SJCRH30 (cell line): ENCODE measurements at places on chromosomes 6 and 20.

DNA sequence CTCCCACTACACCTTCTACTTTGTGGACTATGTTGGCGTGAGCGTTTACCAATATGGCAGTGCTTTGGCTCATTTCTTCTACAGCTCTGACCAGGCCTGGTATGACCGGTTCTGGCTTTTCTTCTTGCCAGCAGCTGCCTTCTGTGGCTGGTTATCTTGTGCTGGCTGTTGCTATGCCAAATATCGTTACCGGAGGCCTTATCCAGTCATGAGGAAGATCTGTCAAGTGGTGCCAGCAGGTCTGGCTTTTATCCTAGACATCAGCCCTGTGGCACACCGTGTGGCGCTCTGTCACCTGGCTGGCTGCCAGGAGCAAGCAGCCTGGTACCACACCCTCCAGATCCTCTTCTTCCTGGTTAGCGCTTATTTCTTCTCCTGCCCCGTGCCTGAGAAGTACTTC, 16.5 kb upstream of the EFHC1 start:
- no peak for DNase-seq

DNA sequence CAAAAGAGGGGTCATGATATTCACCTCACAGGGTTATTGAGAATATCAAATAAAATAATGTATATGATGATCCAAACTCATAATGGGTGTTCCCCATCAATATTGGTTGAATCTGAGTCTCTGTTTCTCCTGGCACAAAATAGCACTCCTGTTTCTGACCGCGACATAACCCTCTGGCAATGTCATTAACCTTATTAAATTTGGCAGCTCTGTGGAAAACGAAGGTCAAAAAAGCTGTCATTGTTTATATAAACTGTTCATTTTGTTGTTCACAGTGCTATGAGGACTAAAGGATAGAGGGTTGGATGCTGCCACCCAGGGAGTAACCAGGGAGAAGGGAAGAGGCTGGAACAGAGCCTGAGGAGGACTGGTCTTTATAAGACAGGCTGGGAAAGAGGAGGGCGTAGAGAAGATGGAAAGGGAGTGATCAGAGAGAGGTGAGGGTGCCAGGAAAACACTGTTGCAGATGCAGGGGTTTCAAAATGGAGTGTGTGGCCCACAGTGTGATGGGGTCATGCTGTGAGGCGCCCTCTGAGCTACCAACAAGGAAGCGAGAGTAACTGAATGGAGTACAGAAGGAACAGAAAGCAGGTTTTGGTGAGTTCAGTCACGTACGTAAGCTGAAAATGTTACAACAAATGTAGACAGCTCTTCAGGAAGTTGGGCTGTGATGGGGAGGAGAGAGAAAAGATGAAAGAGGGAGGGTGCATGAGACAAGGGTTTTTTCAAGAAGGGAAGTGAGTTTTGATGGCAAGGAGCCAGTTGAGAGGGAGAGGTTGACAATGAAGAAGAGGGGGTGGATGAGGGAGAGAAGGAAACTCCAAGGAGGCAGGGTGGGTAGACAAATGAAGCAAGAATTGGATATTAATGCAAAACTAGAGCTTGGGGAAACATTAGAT, 251.6 kb upstream of the TAB2 start:
- no peak for DNase-seq

DNA sequence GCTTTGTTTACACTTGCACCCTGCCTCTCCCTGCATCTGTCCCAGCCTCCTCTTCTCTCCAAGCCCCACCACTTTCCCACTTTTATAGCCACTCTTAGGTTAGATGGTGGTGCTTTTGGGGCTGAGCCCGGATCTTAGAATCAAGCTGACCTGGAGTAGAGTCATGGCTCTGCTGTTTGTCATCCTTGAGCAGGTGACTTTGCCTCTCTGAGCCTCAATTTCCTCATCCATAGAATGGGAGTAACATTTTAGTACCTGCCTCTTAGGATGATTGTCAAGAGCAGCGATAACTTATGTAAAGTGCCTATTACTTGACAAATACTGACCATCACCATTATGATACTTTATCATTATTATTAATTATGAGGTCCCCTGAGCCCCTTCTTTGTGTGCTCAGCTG, 48.2 kb downstream of the CPNE5 start:
- DNase-seq: no peak

DNA sequence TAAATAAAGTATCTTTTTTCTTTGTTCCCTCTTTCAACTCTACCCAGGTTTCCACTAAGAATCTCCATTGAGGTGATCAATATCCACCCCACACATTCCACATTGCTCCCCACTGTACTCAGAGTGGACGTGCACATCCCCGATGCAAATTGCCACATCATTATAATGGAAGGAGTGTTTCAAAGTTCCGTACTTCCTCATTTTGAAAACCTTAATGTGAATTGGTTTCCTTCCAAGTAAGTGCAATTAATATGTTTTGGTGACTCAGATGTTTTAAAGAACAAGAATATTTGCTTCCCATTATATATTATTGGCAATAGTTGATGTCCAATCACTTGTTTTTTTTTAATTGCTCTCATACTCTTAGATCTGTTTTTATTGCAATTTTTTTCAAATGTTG, 463.6 kb downstream of the HACE1 start:
- DNase-seq: no peak

- DNase-seq: no peak
Observed at GRCh38 chr20:44009679-44009992, 95.0 kb downstream of the TOX2 start.

GRCh38 chr20:2873747-2874041, 413 bp downstream of the PTPRA start:
- DNase-seq: peak; percentile 73

DNA sequence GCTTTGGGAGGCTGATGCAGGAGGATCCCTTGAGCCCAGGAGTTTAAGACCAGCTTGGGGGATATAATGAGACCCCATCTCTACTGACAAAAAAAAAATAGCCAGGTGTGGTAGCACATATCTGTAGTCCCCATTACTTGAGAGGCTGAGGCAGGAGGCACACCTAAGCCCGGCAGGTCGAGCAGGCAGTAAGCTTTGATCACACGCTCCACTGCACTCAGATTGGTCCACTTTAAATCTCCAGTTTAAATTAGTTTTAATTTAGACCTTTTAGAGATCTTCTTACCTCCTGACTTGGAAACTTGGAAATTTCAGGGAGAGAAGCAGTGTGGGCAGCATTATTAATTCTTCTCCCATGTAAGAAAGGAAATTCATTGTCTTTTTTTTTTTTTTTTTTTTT, 16.8 kb upstream of the PLCB4 start:
- no peak for DNase-seq

DNA sequence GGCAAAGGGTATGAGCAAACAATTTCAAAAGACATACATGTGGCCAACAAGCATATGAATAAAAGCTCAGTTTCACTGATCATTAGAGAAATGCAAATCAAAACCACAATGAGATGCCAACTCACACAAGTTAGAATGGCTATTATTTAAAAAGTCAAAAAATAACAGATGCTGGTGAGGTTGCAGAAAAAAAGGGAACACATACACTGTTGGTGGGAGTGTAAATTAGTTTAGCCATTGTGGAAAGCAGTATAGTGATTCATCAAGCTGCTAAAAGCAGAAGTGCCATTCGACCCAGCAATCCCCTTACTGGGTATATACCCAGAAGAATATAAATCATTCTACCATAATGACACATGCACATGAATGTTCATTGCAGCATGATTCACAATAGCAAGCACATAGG, 6.7 kb upstream of the KHDC1L start:
- DNase-seq: no peak

DNA sequence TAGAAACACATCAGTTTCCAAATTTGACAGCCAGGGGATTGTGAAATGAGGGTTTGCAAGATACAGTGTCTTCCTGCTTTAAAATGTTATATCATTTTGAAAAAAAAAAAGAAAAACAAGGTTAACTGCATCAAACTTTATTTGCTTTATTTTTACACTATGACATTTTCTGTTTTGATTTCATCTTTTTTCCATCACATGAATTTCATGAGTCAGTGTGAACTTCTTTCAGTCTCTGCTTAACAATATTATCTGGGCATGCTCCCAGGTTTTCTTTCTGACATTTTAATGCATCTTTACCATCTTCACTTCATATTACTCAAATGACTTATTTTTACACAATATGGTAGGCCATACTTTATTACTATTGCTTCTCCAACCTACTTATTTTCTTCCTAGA, 1.9 kb downstream of the NCOA7 start:
- DNase-seq: no peak

- DNase-seq: no peak
Observed at GRCh38 chr20:4973330-4974097, 27.8 kb downstream of the SLC23A2 start.

GRCh38 chr6:144035416-144035815, 27.4 kb upstream of the PLAGL1 start:
- no peak for DNase-seq

DNA sequence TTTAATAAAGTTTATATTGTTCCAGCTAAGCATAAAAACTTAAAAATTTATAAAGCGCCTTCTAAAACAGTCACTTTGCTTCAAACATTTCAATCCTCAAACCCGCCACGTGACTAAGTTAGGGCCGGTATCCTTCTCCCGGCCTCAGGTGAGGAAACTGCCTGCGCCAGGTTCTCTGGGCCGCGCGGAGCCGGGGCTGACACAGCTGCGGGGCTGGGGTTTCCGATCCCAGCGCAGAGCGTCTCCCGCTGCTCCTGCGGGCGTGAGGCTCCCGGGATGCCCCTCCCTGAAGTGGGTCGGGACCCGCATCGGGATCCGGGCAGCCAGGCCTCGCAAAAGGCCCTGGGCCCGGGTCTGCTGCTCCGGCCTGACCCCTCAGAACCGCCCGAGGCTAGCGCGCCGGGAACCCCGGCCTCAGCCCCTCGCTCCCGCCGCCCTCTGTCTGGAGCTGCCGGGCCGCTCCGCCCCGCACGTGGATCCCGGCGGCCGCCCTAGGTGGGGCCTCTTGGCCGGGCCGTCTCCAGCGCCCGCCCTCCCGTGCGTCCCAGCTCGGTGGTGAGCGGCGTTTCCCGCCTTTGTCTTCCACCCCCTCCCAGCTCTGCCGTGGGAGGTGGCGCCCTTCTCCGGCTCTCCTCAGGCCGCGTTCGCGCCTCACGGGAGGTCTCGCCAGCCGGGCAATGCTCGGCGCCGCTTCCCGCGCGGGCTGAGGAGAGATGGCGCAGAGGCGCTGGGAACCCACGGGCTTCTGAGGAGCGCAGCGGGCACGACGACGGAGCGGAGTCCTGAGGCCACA, 267.9 kb downstream of the DLL1 start:
- DNase-seq: no peak

DNA sequence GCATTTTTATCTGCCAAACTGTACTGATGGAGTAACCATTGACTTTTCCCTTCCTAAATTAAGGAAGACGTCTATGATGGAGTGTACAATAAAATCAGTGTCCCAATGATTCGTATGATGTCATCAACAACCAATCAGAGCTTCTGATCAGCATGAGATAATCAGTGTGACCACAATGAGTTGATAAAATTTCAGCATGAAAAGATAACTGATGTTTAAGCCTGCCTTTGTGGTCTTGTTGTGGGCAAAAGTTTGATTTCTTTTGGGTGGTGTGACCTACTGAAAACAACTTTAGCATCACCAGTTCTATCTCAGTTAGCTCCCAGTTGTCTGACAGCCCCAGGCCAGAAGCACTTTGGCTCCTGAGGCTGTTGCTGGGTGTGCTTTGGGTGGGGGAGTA, 3.3 kb downstream of the PCIF1 start:
- no peak for DNase-seq

- DNase-seq: no peak
Observed at GRCh38 chr20:45067558-45067957, 33.4 kb downstream of the KCNS1 start.

- DNase-seq: no peak
Observed at GRCh38 chr20:62696434-62696957, 12.1 kb upstream of the NTSR1 start.

- DNase-seq: no peak
Observed at GRCh38 chr20:8139899-8140298, 7.8 kb downstream of the PLCB1 start.

GRCh38 chr6:160135907-160136655, 14.5 kb downstream of the SLC22A1 start:
- DNase-seq: no peak

GRCh38 chr6:63600136-63600535, 27.9 kb downstream of the LOC128125822 start:
- no peak for DNase-seq

DNA sequence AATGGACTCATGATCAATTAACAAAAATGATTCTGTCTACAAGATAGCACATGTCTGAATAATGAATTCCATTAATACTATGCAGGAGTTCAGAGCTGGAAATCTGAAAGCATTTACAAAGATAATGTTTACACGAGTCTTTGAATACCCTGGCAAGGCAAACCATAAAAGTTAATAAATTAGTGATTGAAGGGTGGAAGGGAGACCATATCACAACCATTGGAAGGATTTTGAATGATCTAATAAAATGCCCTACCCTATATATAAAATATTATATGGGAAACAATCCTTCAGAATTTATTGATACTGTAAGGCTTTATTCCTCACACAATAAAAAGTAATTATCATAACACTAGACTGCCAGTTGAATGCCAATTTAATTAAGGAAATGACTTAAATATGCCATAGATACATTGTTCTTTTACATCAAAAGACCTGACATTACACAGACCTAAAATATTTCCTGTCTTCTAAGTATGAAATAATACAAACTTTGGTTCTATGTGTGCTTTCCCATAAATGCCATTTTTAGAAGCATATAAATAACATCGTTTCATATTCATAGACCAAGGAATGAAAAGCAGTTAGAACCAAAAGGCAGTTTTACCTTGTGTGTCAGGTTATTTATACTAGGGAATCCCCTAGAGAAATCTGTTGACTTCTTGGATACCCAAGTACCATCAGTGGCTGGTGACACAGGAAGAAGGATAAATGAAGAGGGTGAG, 249.2 kb upstream of the MARCKS start:
- no peak for DNase-seq

DNA sequence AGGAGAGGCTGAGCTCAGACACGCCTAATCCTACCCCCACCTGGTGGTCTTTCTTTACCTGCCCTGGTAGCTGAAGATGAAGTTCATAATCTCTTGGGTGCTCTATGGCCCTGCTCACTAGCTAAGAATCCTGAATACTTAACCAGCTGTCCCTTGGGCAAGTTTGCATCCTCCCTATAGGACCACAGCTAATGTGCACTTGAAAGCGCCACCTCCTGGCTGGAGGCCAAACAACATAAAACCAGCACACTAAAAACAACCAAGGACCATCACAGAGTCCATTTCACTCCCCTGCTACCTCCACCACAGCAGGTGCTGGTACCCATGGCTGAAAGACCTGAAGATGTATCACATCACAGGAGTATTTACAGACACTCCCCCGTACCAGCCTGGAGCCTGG, 155.5 kb upstream of the SLC24A3 start:
- peak; percentile 49 for DNase-seq

- no peak for DNase-seq
Observed at GRCh38 chr6:158780988-158781691, 38.0 kb downstream of the EZR start.

- DNase-seq: no peak
Observed at GRCh38 chr6:21352131-21352530, 241.4 kb upstream of the SOX4 start.

GRCh38 chr20:54260116-54260515, 52.2 kb downstream of the PFDN4 start:
- DNase-seq: no peak

- DNase-seq: peak; percentile 60
Observed at GRCh38 chr6:147023581-147023980, 180.6 kb upstream of the STXBP5 start.

- DNase-seq: no peak
Observed at GRCh38 chr6:131041814-131042213, 21.2 kb downstream of the EPB41L2 start.
